ENCODE measurements at places on chromosomes 7 and 10. TPM values are rescaled to one million over a fixed set of nuclear protein-coding genes. Genes with fewer than 3 reads are reported as not detected.

GRCh38 chr10:2208106-2208505, 470.8 kb upstream of the ADARB2 start:
- no peak overlapping the region for H3K27ac ChIP-seq
- no peak overlapping the region for H3K4me3 ChIP-seq
- no peak for DNase-seq
- no peaks in the 10 kb centered on the region for H3K36me3 ChIP-seq
- peaks cover 6% of the 10 kb centered on the region for H3K4me1 ChIP-seq

GRCh38 chr7:33487998-33488682, 358.8 kb downstream of the BBS9 start:
- H3K4me3 ChIP-seq = no peak overlapping the region
- H3K27ac ChIP-seq = no peak overlapping the region
- no peaks in the 10 kb centered on the region for H3K27me3 ChIP-seq
- DNase-seq = no peak

- no peak overlapping the region for H3K4me3 ChIP-seq
- H3K27me3 ChIP-seq = no peaks in the 10 kb centered on the region
- DNase-seq = no peak
- H3K4me1 ChIP-seq = no peaks in the 10 kb centered on the region
- H3K36me3 ChIP-seq = no peaks in the 10 kb centered on the region
- no peak overlapping the region for H3K27ac ChIP-seq
These were observed 135.7 kb downstream of the AHR start for GRCh38 chr7:17434191-17434590.

DNA sequence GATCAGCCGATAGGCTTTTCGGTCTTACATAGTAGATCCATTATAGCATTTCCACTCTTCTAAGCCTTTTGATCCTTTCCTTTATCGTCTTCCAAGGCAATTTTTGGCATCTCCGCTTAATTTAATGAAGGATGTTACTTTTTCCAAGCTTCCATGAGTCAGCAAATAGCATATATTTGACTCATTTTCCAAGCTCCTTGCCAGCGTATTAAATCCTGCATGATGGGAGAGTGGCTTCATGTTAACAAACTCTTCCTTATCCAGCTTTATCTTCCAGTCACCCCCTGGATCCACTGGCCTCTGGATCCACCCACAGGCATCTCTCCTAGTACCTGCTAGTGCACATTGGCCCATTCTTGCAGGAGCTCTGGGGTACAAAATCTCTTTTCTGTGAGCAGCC, 13.0 kb downstream of the OR9A2 start:
- H3K4me3 ChIP-seq = no peak overlapping the region
- no peak overlapping the region for H3K27ac ChIP-seq
- H3K36me3 ChIP-seq = no peaks in the 10 kb centered on the region
- DNase-seq = no peak
- H3K4me1 ChIP-seq = no peaks in the 10 kb centered on the region
- no peaks in the 10 kb centered on the region for H3K27me3 ChIP-seq

DNA sequence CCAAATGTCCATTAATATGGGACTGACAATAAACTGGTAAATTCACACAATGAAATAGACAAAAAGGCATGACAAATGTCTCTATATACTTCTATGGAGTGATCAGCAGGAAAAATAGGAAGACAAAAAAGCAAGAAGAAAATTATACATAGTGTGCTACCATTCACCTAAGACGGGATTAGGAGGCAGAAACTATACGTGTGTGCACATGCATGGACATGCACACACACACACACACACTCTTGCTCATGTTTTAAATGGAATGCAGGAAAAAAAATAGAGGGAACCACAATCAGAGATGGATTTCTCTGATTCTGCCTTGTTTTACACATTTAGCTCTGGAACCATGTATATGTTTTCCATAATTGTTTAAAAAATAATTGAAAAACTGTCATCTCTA, 119.0 kb downstream of the ZFAND4 start:
- no peaks in the 10 kb centered on the region for H3K36me3 ChIP-seq
- no peaks in the 10 kb centered on the region for H3K27me3 ChIP-seq
- no peak for DNase-seq
- H3K27ac ChIP-seq = no peak overlapping the region
- H3K4me1 ChIP-seq = peaks cover 17% of the 10 kb centered on the region

DNA sequence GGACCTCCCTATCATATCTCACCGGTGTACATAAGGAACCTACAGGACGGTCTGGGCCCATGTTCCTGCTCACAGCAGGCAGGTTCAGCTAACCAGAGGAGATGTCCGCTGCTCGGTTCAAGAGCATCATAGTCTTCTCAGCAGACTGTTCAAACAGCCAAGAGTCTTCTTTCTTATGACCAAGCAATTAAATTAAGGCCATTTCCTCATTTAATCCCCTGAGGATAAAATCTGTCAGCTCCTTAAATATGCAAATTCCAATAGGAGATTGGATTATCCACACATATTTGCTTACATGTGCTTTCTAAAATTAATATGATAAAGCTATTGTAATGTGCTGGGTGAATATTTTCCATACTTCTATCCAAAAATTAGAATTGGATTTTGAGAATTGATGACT, 59.7 kb downstream of the LMBR1 start:
- DNase-seq = no peak
- H3K27ac ChIP-seq = no peak overlapping the region
- no peaks in the 10 kb centered on the region for H3K36me3 ChIP-seq
- no peaks in the 10 kb centered on the region for H3K27me3 ChIP-seq
- no peak overlapping the region for H3K4me3 ChIP-seq

DNA sequence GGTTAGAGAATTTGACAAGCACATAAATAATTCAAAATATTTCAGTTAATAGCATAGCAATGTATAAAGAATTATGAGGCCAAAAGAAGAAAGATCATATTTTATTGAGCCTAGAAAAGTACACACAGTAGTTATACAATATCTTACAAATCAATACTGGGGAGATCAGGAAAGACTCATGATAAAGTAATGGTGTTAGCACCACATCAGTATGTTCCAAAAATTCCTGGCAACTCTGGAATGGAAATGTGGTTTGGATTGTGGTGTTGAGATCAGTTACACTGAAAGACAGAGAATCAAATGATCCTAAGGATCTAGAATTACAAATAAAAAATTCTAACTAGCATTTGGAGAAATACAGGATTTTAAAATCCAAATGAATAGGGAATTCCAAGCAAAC, 420.5 kb upstream of the CNTNAP2 start:
- no peak overlapping the region for H3K4me3 ChIP-seq
- no peak for DNase-seq
- H3K27ac ChIP-seq = no peak overlapping the region
- H3K27me3 ChIP-seq = no peaks in the 10 kb centered on the region

- peaks cover 43% of the 10 kb centered on the region for H3K4me1 ChIP-seq
- no peaks in the 10 kb centered on the region for H3K36me3 ChIP-seq
- peak; percentile 54 for DNase-seq
- no peak overlapping the region for H3K4me3 ChIP-seq
- H3K27ac ChIP-seq = peak overlapping the region; percentile 51
- H3K27me3 ChIP-seq = no peaks in the 10 kb centered on the region
These were observed 24.4 kb downstream of the RNF133 start for GRCh38 chr7:122674502-122674901.

- H3K27me3 ChIP-seq = no peaks in the 10 kb centered on the region
- H3K4me3 ChIP-seq = no peak overlapping the region
- H3K4me1 ChIP-seq = no peaks in the 10 kb centered on the region
These were observed 14.6 kb upstream of the BRI3 start for GRCh38 chr7:98266840-98267239.

DNA sequence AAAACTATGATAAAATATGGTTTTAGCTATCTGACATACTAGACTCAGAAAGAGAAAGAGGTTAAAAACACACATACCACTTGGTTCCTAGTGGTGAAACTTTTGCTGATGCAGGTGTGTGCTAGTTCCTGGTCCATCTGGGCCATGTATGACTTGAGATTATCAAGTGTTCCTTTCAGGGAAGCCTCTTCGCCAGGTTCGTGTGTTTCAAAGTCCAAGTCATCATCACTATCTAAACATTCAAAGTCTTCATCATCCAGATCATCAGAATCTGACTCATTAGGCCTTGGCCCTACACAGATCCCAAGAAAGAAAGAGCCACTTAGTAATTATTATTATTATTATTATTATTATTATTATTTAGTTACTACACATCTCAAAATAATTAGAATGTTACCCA, 26.4 kb downstream of the NUDT13 start:
- no peak overlapping the region for H3K27ac ChIP-seq
- H3K27me3 ChIP-seq = no peaks in the 10 kb centered on the region
- no peak overlapping the region for H3K4me3 ChIP-seq
- no peak for DNase-seq
- peaks cover 30% of the 10 kb centered on the region for H3K36me3 ChIP-seq

DNA sequence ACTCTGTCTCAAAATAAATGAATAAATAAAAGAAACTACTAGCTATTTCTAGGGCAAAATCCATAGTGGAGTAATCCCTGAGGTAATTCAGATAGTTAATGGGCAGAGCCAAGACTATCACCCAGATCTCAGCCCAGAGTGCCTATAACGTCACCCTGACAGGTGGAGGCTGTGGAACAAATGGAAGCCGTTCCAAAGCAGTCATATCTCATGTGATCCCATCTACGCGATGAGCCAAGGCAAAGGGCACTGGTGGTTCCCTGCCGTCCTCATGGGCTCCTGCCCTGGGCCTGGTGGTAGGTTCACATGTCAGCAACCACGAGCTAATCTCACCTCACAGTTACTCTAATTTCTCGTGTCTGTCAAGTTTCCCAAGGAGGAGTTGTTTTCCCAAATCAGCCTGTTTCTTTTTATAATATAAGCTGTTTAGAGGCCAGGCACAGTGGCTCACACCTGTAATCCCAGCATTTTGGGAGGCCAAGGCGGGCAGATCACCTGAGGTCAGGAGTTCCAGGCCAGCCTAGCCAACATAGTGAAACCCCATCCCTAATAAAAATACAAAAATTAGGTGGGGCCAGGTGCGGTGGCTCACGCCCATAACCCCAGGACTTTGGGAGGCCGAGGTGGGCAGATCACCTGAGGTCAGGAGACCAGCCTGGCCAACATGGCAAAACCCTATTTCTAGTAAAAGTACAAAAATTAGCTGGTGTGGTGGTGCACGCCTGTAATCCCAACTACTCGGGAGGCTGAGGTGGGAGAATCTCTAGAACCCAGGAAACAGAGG, 22.5 kb upstream of the ASCC1 start:
- no peaks in the 10 kb centered on the region for H3K27me3 ChIP-seq
- H3K27ac ChIP-seq = peak overlapping the region; percentile 89
- H3K36me3 ChIP-seq = peaks cover under 1% of the 10 kb centered on the region
- DNase-seq = peak; percentile 82
- peaks cover 77% of the 10 kb centered on the region for H3K4me1 ChIP-seq

The GRID2IP gene
- total RNA-seq = 1.6 TPM

The PDE6C gene
- not detected for total RNA-seq

All from body of pancreas (tissue), 4 donors.